ENCODE measurements at places on chromosomes 3 and 15.

DNA sequence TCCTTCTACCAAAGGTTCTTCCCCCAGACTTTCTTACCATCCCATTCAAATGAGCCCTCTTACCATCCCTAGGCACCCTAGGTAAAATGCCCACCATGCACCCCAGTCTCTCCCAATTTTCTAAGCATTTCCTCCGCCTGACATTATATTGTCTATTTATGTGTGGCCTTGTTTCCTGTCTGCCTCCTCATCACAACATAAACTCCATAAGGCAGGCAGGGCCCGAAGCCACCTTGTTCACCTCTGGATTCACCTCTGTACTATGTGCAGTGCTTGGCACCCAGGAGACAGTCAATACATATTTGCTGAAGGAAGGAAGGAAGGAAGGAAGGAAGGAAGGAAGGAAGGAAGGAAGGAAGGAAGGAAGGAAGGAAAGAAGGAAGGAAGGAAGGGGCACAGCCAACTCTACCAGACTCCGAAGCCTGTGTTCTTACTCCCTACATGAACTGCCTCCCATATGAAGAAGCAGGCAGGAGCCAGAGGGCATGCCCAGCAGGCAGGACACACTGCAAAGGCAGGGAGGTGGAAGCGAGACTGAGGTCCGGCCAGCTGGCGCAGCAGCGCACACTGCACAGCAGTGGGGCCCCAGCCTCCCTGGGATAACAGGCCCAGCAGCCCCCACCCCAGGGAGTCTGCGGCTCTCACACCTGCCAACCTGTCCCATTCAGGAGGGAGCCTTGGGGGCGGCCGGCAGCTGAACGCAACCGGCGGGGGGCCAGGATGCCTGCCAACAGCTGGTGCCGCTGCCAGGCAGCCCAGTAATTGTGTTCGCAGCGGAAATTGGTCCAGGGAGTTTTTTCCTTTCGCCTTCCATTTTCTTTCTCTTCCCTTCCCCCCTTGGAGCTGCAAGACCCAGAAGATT lies 106.0 kb upstream of the LINGO1 start:
- DNase-seq, result peak; percentile 66

DNA sequence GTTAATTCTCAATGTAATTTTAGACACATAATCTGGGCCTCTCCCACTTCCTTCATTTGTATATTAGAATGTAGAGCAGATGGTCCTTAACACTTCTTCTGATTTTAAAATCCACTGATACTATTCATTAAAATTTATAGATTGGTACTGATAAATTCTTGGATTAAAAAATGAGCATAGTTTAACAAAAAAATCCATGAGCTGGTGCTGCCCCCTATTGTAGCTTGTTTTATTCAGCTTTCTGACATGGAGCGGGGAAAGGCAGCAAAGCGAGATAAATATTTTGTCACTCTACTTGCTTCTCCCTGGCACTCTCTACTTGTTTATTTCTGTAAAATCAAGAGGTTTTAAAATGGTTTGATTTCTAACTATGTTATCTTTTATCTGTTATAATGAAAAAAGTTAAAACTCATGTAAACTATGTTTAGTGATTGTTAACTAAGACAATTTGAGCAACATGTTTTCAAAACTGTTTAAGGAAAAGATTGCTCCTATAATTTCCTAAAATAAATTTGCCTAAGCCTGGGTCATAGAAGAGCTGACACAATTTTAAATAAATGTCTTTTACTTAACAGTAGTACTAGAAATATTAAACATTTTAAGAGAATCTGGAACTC lies 26.5 kb upstream of the PLOD2 start:
- peak; percentile 72 for DNase-seq

DNA sequence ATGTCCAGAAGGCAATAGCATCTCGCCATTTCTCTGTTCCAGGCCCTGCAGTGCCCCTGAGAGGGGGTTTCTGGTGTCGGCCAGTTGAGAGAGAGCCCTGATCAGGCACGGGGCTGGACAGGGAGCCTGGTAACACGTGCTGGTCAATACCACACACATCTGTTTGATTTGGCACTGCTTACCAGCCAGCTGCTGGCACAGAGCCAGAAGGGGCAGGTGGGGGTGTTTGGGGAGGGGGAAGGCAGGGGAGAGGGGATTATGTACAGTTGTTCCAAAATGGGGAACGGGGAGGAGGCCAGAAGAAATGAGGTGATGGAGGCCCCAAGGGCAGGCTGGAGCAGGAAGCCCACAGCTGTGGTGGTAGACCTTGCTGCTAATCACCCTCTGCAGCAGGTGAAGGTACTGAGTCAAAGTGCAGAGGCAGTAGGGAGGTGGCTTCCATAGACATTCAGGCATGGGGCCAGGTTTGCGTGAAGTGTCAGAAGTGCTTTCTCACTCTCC lies 153.5 kb upstream of the LPP start:
- DNase-seq, result peak; percentile 10

DNA sequence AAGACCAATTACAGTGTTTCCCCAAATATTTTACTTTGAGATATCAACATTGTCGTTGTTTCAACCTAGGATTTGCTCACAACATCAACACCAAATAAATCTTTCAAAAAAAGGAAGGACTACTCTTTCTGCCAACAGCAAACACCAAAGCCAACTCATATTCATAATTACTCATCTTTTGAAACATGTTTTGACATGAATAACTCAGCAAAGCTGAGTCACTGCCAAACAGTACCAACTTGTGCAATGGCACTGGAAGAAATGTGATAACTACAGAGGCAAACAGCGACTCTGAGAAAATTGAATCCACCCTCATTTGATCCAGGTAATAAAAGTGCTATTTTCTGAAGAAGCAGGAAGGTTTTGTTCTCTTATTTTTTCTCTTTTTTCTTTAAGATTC lies 67.2 kb downstream of the PEX5L start:
- no peak for DNase-seq

DNA sequence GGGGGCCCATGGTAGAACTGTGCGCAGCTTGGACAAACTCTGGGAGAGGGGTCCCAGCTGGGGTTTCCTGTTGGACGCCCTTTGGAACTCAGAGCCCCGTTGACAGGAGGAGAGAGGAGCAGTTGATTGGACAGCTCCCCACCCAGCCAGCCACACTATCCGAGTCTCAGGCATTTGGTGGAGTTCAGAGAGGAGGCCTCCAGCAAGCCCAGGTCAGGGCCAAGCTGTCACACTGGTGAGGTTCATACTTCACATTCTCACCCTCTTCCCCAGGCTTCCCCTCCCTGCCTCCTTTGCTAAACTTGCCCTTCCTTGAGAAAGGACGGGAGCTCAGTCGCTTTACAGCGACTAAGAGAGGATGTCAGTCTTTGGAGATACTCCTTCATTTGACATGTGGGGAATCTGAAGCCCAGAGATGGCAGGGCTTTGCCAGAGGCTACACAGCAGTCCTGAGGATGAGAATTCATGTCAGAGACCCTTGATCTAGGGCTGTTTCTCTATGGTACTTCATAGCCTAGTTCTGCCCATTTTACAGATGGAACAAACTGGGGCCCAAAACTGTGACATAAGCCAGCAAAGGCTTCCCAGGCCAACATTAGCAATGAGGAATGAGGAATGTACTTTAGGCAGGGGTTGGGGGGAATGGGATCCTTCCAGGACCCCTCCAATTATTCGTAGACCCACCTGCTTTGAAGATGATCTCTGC lies 142.2 kb downstream of the SMAD6 start:
- DNase-seq, result no peak

DNA sequence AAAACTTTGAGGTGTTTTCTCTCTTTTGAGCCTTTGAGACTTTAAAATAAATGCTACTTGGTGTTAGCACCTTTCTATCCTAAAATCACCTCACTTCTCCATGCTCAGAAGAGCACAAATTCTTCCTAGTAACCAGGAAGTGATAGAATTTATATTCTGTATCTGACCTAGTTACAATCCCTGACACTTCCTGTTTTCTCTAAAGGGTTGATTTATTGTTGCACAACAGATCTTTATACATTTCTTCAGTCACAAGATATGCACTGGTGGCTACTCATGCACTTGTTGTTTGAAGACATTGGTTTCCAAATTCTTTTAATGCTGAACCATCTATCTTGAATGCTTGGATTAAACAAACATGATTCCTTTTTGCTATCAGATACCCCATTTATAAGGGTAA lies 47.2 kb upstream of the CNTN3 start:
- no peak for DNase-seq

DNA sequence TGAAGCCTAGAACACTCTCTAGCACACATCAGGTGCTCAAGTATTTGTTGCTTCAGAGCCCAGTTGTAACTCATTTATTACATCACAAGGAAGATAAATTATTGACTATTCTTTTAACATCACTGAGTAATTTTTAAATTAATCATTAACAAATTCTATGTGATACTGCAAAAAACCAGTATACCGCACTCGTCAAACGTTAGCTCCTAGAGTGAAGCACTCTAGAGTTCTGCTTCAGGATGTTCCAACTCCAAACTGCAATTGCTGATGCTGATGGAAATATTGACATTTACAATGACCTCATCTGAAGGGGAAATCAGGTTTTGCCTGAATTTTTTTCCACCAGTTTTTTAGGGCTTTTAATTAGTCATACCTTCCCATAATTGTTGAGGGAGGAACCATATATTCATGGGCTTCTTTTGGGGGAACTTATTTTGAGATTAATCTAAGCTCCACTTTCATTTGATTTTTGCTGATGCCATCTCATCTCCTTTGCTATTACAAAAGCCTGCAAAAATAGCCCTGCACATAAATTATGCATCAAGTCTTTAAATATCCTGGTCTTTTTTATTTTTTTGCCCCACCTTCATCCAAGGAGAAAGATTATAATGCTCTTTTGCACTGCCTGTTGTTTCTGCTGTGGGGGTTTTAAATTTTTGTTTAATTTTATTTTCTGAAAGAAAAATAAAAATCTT lies 123.0 kb upstream of the STAC start:
- no peak for DNase-seq

DNA sequence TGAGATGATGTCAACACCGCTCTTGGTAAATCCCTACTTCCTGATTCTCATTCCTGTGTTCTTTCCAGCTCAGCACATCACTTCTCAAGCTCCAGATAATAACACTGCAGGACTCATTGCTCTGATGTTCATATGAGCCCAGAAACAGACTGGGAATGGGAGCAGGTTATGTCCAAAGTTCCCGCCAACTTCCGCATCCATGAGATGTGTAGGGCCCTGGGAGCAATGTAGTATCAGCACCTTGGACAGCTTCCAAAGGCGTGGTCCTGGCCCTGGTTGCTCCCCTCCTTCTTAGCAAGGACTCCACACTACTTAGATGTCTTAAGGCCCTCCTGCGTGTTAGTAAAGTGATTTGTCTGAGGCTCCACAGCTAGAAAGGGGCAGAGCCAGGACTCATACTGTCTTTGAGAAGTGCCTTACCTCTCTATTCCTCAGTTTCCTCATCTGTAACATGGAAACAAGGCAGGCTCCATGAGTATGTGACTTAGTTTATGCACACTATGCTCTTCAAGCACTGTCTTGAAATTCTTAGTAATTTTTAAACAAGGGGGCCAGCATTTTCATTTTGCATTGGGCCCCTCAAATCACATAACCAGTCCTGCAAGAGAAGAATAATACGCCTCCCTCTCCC lies 27.9 kb upstream of the SLC6A1 start:
- peak; percentile 85 for DNase-seq

Measured in eye (tissue), 1 donor.